ENCODE measurements at places on chromosomes 1 and 21. TPM values are rescaled to one million over a fixed set of nuclear protein-coding genes. Genes with fewer than 3 reads are reported as not detected.

BLACAT1 gene
- 0.84 TPM for total RNA-seq

DNA sequence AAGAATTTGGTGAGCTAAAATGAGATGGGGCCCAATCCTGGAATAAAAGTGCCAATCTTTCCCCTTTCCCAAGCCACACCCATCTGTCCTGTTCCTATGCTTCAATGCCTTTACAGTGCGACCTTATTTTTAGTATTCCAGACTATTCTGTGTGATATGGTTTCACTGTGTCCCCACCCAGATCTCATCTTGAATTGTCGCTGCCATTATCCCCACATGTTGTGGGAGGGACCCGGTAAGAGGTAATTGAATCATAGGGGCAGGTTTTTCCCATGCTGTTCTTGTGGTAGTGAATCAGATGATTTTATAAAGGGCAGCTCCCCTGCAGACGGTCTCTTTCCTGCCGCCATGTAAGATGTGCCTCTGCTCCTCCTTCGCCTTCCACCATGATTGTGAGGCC lies 129.3 kb upstream of the KIF26B start:
- no peak for DNase-seq

DNA sequence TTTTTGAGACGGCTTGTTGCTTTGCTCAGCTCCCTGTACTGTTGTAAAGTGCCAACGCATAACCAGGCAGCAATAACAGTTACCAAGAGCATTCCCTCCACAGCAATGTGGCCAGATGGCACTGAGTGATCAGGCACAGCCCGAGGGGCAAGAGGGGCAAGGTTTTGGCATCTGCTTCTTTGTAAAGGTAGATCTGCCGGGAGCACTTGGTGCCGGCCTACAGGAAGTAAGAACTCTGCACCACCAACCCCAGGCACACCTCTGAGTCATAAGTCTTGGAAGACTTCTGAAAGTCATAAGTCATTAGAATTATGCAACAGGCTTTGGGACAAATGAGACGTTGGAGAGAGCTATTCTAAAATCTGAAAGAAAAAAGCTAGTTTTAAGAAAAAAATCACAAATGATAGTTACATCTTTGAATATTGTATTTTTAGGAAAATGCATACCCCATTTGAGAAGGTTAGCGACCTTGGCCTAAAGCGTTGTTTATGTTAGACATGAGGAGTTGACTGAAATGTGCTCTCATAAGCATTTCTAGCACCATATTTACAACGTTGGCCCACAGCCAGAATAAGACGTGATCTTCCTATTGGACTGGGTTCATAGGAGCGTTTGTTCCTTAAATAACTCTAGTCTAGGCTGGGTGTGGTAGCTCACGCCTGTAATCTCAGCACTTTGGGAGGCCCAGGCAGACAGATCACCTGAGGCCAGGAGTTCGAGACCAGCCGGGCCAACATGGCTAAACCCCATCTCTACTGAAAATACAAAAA lies 37.7 kb upstream of the MAP10 start:
- no peak for DNase-seq

DNA sequence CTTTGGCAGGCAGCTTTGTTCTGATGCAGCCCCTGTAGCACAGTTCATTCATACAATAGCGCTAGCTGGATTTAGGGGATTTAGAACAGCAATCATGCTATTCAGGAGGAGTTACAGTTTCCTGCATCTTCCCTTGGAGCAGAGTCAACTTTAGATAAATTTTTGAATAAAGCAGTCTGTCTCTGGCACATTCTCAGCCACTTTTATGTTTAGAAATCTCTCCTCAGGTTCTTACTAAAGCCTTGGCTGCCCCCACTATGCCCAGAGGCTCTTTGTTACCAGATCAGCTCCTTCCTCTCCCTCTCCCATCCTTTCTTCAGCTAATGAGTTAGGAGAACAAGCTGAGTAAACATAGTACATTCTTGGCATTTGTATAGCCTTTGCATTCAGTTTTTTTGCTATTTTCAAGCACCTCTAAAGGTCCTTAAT lies 17.0 kb upstream of the PIGC start:
- no peak for DNase-seq

CD1B gene
- 0.61 TPM for total RNA-seq

DNA sequence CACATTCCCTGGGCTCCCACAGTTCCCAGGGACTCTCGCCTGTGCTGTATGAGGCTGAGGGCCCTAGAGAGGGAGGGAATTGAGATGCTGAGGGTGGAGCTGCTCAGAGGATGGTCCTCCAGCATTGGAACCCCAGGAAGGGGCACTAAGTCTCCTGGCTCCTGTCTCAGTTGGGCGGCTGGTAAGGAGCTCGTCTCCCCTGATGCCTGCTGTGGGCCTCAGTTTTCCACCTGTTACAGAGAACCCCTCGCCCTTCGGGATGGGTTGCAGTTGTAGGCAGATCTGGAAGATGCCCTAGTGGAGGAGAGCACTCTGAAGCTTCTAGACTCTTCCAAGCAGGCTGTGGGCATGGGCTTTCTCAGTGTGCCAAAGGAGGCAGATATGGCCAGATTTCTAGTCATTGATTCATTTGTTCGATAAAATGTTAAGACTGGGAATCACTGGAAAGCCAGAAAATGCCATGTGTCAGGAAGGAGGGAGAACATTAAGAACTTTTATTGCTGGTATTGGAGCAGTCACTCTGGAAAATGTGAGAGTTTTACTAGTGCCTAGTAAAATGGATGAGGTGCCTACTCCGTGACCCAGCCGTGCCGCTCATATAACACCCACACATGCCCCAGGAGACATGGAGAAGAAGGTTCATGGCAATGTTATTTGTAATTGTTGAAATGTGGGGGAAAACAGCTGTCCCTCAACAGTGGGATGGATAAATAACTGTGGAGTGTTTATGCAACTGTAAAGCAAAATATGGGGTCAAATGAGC lies 828 bp upstream of the MYBPH start:
- no peak for DNase-seq

GPR37L1 gene
- 0.06 TPM for total RNA-seq

DNA sequence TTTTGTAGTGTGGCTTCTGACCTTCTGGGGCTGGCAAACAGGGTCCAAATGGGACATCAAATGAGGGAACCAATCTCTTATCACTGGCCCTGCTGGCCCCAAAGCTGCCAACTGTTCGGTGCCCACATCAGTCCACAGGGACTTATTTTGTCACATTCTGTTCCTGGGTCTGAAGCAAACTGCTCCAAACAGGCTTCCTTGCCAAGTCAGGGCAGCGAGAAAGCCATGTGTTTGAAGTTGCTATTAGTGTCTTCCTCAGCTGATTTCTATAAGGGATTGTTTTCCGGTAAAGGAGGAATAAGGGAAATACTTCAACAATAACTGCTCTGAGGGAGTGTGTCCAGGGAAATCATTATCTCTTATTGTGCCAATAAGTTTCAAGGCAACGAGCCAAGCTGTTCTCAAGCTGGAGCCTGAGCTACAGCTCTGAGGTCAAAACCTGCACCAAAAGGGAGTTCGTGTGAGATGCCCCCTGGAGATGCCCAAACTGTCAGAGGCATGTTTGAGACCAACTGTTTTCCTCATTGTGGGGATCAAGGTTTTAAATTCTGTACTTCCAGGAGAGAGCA lies 381.4 kb upstream of the PROX1 start:
- DNase-seq, result no peak

DNA sequence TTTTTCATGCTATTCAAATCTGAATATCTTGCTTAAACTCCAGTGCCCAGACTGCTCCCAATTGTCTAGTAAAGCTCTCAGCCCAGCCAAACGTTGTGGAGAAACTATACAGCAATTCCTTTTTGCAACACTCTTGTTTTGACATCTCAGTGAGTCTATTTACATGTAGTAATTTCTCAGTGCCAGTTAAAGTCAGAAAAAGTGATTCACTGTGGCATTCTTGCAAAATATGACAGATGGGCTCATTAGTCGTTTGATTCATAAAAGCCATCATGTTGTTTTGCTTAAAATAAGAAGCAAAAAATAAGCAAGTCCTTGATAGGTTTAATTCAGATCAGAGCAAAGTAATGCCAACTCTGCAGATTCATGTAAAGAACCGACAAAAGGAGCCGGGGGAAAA lies 20.7 kb upstream of the TMPRSS15 start:
- no peak for DNase-seq

DNA sequence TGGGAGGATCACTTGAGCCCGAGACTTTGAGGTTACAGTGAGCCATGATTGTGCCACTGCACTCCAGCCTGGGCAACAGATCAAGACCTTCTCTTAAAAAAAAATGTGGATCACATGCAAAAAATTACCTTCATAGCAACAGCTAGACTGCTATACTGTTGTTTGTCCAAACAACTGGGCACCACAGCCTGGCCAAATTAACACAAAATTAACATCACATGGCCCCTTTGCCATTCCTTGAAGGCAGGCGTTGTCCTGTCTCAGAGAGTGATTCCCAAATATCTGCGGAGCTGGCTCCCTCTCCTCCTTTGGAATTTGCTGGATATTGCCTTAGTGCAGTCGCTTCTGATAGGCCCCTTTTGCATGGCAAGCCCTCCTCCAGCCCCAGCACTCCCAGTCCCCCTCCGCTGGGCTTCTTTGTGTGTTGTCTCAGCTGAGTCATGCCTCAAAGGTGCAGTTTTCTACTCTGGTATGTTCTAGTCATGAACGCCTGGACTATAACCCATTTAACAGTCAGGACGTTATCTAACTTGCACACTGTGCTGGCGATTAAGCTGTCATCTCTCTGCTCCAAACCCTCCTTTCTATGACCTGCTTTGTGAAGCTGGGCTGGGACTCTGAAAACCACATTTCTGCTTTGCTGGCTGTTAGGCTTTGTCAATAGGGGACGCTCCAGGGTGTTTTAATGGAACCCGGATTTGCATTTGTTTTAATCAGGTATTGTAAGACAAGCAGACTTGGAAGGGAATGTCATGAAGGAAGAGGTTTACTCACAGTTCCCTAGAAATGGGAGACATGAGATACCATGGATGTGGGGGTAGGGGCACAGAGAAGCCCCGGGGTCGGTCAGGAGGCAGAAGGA lies 20.1 kb upstream of the HPCAL4 start:
- DNase-seq, result no peak

TEX38 gene
- total RNA-seq, result not detected

SEC16B gene
- 2.2 TPM for total RNA-seq
